ENCODE measurements at places on chromosomes 13 and 19.

- no peak overlapping the region for H3K27ac ChIP-seq
- peaks cover 19% of the 10 kb centered on the region for H3K4me1 ChIP-seq
- no peak for DNase-seq
- no peaks in the 10 kb centered on the region for H3K36me3 ChIP-seq
- no peaks in the 10 kb centered on the region for H3K27me3 ChIP-seq
- H3K4me3 ChIP-seq: no peak overlapping the region
Observed at GRCh38 chr13:98541191-98541590, 35.7 kb downstream of the STK24 start.

GRCh38 chr13:73045031-73045430 is 13.8 kb upstream of the KLF5 start:
- peaks cover 4% of the 10 kb centered on the region for H3K4me1 ChIP-seq
- no peak for DNase-seq
- H3K27me3 ChIP-seq: no peaks in the 10 kb centered on the region
- no peaks in the 10 kb centered on the region for H3K36me3 ChIP-seq
- H3K27ac ChIP-seq: no peak overlapping the region

- peaks cover 8% of the 10 kb centered on the region for H3K4me1 ChIP-seq
- H3K4me3 ChIP-seq: no peak overlapping the region
- no peaks in the 10 kb centered on the region for H3K27me3 ChIP-seq
- DNase-seq: no peak
- H3K36me3 ChIP-seq: peaks cover 37% of the 10 kb centered on the region
Observed at GRCh38 chr13:98457053-98457452, 119.9 kb downstream of the STK24 start.

DNA sequence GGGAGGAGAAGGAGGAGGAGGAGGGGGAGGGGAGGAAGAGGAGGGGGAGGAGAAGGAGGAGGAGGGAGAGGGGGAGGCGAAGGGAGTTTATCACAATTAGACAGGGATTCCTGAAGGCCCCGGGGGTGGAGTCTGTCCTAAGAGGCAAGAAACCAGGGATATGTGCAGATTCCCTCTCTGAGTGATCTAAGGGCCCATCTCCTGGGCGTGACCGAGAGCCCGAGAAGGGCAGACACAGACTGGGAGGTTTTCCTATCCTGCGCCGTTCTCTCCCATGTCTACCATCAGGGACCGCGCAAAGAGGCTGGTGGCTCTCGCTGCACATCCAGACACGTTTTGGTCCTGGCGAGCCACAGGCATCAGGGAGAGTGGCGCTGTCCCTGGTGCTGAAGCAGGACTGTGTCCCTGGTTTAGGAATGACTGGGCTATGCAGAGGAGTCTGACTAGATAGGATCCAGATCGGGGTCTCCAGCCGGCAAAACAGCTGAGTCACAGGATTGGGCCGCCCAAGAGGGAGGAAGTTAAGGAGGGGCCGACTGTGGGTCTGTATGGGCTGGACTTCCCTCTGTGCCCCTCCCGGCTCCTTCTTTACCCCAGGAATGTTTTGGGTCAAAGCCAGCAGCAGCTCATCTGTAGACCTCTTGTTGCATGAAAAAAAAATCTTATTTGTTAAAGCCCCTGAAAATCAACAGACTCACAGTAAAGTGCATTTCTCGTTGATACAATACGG is 17.9 kb upstream of the ZNF175 start:
- no peaks in the 10 kb centered on the region for H3K36me3 ChIP-seq
- DNase-seq: peak; percentile 58
- peaks cover 3% of the 10 kb centered on the region for H3K4me1 ChIP-seq
- no peak overlapping the region for H3K4me3 ChIP-seq

DNA sequence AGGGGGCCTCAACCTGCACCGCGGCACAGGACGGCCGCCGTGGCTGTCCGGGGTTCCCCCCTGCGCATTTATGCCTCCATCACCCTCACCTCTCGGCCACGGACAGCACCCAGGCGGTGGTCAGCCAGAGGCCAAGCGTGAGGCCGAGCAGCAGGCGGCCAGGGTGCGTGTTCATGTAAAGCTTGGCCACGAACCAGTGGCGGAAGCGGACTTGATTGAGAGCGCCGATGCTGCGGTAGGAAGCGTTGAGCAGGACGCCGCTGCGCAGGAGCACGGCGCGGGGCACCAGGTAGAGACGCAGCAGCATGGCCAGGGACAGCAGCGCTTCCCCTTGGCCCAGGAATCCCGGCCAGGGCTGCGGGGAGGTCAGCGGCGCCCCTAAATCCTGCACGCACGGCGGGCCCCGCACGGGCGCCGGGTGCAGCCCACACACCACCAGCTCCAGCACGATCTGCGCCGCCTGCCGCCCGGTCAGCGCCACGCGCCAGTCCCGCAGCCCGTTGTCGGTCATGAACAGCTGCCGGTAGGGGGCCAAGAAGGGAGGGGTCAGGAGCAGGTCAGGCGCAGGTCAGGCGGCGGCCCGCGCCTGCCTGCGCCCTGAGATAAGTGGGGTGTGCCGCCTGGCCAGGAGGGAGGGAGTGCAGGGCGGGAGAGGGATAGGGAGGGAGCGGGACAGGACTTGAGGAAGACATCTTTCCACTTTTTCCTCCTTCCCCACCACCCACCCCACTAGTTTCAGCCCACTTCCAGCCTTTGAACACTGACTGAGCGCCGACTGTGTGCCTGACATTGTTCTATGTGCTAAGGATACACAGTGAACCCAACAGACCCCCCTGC is 6.5 kb downstream of the KCNN4 start:
- peak overlapping the region; percentile 90 for H3K27ac ChIP-seq
- peaks cover 8% of the 10 kb centered on the region for H3K4me1 ChIP-seq

GRCh38 chr13:42048342-42048683 is at the start of gene DGKH:
DGKH (plus strand) TSS chr13:42048648; CDS start chr13:42048774, 126 bp downstream.
- H3K4me1 ChIP-seq: peaks cover 3% of the 10 kb centered on the region
- H3K36me3 ChIP-seq: no peaks in the 10 kb centered on the region
- H3K27ac ChIP-seq: no peak within 1 kb of the TSS
- peak within 1 kb of the TSS; percentile 74 for H3K4me3 ChIP-seq

- no peaks in the 10 kb centered on the region for H3K27me3 ChIP-seq
- DNase-seq: no peak
- H3K27ac ChIP-seq: no peak overlapping the region
- no peak overlapping the region for H3K4me3 ChIP-seq
Observed at GRCh38 chr19:41804336-41804735, 7.9 kb downstream of the CEACAM3 start.

DNA sequence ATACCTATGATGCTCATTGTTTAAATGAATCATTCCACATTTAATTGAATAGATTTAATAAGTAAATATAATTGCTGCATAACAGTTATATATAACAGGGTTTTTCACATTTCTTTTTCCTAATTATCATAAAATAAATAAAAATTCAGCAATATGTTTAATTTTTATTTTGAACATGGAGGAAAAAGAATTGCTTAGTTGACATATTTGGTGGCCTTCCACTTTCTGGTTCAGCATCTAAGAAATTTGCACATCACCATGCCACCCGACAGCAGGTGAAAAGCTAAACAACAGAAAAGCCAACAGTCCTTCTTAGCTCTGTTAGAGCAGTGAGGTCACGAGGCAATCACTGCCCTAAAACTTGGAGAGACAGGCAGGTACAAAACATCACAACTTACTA is 790.2 kb downstream of the GPC5 start:
- no peak overlapping the region for H3K27ac ChIP-seq
- H3K36me3 ChIP-seq: no peaks in the 10 kb centered on the region
- no peaks in the 10 kb centered on the region for H3K4me1 ChIP-seq
- no peak overlapping the region for H3K4me3 ChIP-seq
- H3K27me3 ChIP-seq: no peaks in the 10 kb centered on the region
- no peak for DNase-seq

DNA sequence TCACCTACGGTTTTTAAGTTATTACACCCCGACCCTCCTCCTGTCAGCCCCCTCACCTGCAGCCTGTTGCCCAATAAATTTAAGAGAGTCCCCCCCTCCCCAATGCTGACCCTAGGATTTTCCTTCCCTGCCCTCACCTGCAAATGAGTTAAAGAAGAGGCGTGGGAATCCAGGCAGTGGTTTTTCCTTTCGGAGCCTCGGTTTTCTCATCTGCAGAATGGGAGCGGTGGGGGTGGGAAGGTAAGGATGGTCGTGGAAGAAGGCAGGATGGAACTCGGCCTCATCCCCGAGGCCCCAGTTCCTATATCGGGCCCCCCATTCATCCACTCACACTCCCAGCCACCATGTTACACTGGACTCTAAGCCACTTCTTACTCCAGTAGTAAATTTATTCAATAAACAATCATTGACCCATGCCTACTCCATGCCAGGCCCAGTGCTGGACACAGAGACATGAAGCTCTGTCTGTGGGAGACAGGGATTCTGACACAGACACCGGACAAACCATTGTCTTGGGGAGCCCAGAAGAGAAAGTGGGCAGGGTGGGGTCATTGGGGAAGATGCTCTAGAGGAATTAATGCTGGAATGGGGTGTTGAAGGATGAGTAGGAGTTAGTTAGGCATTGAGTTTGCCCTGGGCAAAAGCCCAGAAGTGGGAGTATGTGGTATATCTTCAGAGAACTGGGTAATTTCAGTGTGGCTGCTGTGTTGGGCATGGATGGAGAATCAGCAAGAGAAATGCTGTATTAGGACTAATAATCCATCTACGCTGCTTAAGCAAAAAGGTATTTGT is 19.2 kb downstream of the CKM start:
- DNase-seq: no peak
- no peaks in the 10 kb centered on the region for H3K27me3 ChIP-seq
- no peak overlapping the region for H3K27ac ChIP-seq
- no peaks in the 10 kb centered on the region for H3K4me1 ChIP-seq
- H3K36me3 ChIP-seq: peaks cover 3% of the 10 kb centered on the region

- no peak overlapping the region for H3K27ac ChIP-seq
- no peaks in the 10 kb centered on the region for H3K27me3 ChIP-seq
- DNase-seq: peak; percentile 78
- H3K36me3 ChIP-seq: no peaks in the 10 kb centered on the region
Observed at GRCh38 chr19:16062789-16063188, 13.5 kb upstream of the TPM4 start.

DNA sequence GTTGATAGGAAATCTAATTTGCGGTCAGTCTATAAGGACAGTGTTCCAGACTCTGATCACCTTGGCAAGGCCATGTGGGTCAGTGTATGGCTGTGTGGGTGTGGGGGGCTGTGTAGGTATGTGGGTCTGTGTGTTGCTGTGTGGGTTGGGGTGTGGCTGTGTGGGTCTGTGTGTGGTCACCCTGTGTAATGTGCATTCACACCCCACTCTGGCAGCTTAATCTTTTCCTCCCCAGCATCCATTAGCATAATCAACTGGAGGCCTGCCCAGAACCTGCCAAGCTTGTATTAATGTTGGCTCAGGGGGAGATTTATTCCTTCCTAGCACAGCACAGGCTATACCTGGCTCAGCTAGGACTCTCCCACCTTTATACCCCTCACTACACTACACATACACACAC is 203.2 kb downstream of the TUBA3C start:
- no peak overlapping the region for H3K4me3 ChIP-seq
- no peaks in the 10 kb centered on the region for H3K36me3 ChIP-seq

DNA sequence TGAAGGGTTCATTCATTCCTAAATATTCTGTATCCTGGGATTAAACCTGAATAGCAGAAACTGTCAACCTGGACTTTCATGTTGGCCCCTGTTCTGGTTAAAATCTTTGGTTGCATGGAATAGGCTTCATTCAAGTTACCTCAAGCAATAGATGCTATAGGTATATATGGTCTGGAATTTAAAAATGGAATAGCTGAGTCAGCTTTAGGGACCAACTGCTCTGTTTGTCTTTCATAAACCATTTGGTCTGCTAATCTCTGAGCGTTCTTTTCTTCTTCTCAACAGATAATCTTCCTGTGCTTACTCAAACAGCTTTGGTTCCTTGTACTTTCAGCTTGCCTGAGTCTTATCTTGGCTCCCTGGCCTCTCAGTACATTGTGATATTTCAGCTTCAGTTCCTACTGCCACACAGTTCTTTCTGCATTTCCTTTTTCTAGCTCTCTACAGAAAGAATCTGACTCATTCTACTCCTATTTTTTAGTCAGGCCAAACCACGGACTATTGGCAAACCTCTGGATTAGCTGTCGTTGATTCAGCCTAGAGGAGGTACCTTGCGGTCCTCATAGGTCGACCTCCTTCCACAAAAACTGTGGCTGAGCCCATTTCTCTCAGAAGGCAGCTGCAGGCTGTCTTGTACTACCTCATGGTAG is 35.9 kb upstream of the MAB21L1 start:
- no peaks in the 10 kb centered on the region for H3K36me3 ChIP-seq
- peak; percentile 78 for DNase-seq
- H3K4me1 ChIP-seq: peaks cover 8% of the 10 kb centered on the region
- no peak overlapping the region for H3K27ac ChIP-seq
- no peaks in the 10 kb centered on the region for H3K27me3 ChIP-seq

DNA sequence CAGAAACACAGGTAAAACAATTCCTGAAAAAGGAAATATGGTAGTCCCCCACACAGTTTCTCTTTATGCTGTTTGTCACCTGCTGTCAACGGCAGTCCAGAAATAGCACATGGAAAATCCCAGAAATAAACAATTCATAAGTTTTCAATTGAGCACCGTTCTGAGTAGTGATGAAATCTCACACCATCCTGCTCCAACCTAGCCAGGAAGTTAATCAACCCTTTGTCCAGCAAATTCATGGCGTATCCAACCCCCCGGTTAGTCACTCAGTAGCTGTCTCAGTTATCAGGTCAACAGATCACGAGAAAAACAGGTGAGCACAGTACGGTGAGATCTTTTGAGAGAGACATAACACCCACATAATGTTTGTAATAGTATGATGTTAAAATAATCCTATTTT is 74.2 kb downstream of the TUBGCP3 start:
- no peak for DNase-seq
- no peak overlapping the region for H3K27ac ChIP-seq
- peaks cover 30% of the 10 kb centered on the region for H3K36me3 ChIP-seq
- H3K4me3 ChIP-seq: no peak overlapping the region
- no peaks in the 10 kb centered on the region for H3K27me3 ChIP-seq

DNA sequence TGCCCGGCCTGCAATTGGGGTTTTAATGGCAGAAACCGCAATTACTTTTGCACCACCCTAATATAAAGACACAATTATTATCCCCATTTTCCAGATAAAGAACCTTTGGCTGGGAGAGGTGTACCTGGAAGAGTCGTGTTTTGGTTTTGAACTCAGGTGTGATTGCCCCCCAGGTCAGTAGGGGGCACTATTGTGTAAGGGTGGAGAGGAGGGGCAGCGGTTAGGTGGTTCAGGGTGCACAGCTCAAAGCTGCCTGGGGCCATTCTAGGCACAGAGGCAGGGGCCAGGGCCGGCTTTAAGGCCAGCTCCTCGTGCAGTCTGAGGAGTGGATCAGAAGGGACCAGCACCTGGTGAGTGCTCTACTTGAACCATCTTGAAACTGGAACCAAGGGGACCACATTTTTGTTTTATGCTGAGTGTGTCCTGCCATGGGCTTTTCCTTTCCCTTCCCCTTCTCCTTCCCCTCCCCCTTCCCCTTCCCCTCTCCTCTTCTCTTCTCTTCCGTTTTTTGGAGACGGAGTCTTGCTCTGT is 5.8 kb upstream of the FCGRT start:
- no peak overlapping the region for H3K27ac ChIP-seq
- peak; percentile 61 for DNase-seq
- H3K36me3 ChIP-seq: no peaks in the 10 kb centered on the region
- no peak overlapping the region for H3K4me3 ChIP-seq

DNA sequence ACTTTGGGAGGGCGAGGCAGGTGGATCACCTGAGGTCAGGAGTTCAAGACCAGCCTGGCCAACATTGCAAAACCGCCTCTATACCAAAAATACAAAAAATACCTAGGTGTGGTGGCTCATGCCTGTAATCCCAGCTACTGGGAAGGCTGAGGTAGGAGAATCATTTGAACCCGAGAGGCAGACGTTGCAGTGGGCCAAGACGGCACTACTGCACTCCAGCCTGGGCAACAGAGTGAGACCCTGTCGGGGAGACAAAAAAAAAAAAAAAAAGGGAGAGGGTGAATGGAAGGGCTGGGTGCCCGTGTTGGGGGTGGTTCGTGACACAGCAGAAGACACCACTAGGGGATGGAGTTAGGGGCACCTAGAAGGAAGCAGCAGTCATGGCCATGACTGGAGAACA is 10.8 kb downstream of the CFD start:
- H3K27me3 ChIP-seq: no peaks in the 10 kb centered on the region
- H3K4me1 ChIP-seq: peaks cover 7% of the 10 kb centered on the region
- no peak overlapping the region for H3K4me3 ChIP-seq
- no peak for DNase-seq
- no peak overlapping the region for H3K27ac ChIP-seq

Data from common myeloid progenitor, CD34-positive (primary cell).